GM12878 (cell line): ENCODE measurements at places on chromosomes 4 and X. TPM values are rescaled to one million over a fixed set of nuclear protein-coding genes. Genes with fewer than 3 reads are reported as not detected.

Gene FAM184B
- total RNA-seq: not detected in 2 replicates

Gene AR
- total RNA-seq: 0.03 TPM in 1 of 2 replicates, not detected in the other

- no peak for DNase-seq
Measured at GRCh38 chrX:133921764-133922389, 63.5 kb downstream of the GPC3 start.

DNA sequence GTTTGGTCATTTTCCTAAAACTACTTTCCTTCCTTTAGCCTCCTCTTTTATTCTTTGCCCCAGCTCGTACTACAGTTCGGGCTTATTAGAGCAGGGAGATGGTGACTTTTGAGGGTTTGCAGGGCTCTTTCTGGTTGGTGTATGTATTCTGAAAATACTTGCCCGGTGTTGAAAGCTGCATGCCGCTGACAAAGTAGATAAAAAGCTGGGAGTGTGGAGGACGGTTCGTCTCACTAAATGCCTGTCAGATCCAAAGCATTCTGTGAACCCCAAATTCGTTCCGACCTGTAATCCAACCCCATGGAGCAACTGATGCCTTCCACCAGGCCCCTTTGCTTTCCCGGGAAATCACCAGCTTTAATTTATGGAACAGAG lies 19.2 kb downstream of the TRIM2 start:
- no peak for DNase-seq

GRCh38 chr4:83490876-83491450 lies 6.1 kb upstream of the ABRAXAS1 start:
- no peak for DNase-seq

Gene TMSB15A
- not detected in 2 replicates for total RNA-seq
